ENCODE measurements at places on chromosomes 12 and 14. TPM values are rescaled to one million over a fixed set of nuclear protein-coding genes. Genes with fewer than 3 reads are reported as not detected.

Gene DAZAP2
- 186 TPM for total RNA-seq

Gene RNASE3
- total RNA-seq, result not detected

Gene C3AR1
- total RNA-seq, result 8.8 TPM

Gene DPY19L2
- 1.9 TPM for total RNA-seq

Gene RBM23
- 81.2 TPM for total RNA-seq

Gene RNASE2
- not detected for total RNA-seq

Gene NGB
- not detected for total RNA-seq

Gene ACSM4
- total RNA-seq, result not detected

Gene ACTN1
- total RNA-seq, result 56.1 TPM

Gene FAIM2
- 0.55 TPM for total RNA-seq

Gene DPF3
- 10.7 TPM for total RNA-seq

GRCh38 chr14:90577661-90578282, 180.9 kb downstream of the CALM1 start:
- no peak overlapping the region for H3K27ac ChIP-seq
- peak; percentile 22 for DNase-seq
- no peak overlapping the region for H3K4me3 ChIP-seq
- no peaks in the 10 kb centered on the region for H3K27me3 ChIP-seq
- no peaks in the 10 kb centered on the region for H3K36me3 ChIP-seq

DNA sequence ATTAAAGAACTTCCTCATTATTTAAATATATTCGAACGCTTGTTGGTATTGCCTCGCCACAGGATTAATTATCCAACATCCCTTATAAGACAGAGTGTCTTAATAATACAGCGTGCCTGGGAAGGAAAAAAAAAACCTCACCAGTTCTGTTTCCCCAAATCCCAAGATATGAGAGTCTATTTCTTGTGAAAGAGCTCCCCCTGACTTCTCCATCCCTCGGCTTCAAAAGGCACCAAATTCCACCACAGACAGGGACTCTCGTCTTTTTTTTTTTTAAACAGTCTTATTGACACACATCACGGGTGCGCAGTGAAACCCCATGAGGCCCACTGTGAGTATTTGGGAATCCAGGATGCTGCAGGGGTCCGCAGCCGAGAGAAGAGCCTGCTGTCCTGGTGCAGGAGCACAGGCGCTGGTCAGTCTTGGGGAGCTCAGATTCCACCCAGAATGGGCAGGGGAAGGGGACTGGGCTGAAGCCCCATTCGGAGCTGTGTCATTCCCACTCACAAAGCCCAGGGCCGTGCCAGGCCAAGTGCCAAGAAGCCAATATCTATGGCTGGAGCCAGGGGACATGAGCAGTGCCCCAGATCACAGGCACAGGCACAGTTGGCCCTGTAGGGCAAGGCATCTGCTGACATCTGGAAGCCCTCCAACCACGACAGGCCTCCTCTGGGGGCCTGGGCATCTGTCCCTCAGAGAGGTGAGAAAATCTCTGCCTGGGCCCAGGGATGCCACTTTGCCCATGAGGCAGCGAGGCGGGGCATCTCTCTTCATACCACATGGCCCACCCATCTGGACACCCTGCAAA, 71.9 kb downstream of the BCL11B start:
- peaks cover 82% of the 10 kb centered on the region for H3K36me3 ChIP-seq
- peaks cover 98% of the 10 kb centered on the region for H3K4me1 ChIP-seq
- H3K27ac ChIP-seq, result peak overlapping the region; percentile 74

GRCh38 chr12:130079279-130079678, 83.0 kb upstream of the FZD10 start:
- H3K27me3 ChIP-seq, result no peaks in the 10 kb centered on the region
- no peak overlapping the region for H3K27ac ChIP-seq
- peaks cover 5% of the 10 kb centered on the region for H3K4me1 ChIP-seq
- H3K36me3 ChIP-seq, result no peaks in the 10 kb centered on the region
- no peak for DNase-seq

- peak; percentile 71 for DNase-seq
- peak overlapping the region; percentile 86 for H3K27ac ChIP-seq
- peaks cover 4% of the 10 kb centered on the region for H3K36me3 ChIP-seq
These were observed 10.8 kb downstream of the SUOX start for GRCh38 chr12:56007564-56008559.

DNA sequence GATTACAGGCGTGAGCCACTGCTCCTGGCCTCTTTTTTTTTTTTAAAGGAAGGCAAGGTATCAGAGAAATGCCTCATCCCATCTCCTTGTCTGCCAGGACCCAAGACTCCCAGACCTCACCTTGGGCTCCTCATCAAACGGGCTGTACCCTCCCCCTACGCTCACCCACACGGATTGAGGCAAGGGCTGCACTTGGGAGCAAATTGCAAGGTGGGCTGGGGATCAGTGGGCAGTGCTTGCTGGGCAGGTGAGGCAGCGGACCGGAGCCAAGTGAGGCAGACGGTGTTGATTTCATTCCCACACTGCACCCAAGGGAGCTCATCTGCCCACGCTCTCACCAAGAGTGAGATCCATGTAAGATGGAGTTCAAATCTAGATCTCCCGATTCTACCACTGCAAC, 41.0 kb upstream of the DICER1 start:
- H3K4me1 ChIP-seq, result peaks cover 2% of the 10 kb centered on the region
- H3K36me3 ChIP-seq, result no peaks in the 10 kb centered on the region
- no peaks in the 10 kb centered on the region for H3K27me3 ChIP-seq

DNA sequence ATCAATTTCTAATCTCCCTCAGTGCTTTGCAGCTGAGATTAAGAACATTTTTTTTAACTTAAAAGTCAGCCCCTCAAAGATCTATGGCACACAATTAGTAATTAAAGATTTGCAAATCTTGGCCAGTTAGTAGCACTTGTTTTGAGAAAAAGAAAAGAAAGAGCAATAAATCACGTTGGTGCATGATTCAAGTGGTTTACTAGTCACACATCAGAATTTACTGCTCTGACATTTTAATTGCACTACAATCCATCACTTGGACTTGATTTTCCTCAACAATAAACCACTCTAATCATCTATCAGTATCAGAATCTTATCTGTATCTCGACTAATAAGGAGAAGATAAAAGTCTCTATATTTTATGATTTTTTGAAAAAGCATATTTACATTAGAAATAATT, 154.3 kb downstream of the HELB start:
- DNase-seq, result no peak
- H3K4me3 ChIP-seq, result no peak overlapping the region

GRCh38 chr12:87428701-87429277, 600.4 kb downstream of the C12orf50 start:
- H3K4me3 ChIP-seq, result no peak overlapping the region
- no peak for DNase-seq
- H3K36me3 ChIP-seq, result no peaks in the 10 kb centered on the region
- H3K27ac ChIP-seq, result no peak overlapping the region

GRCh38 chr12:94689002-94689645, 38.8 kb upstream of the TMCC3 start:
- no peak overlapping the region for H3K27ac ChIP-seq
- no peaks in the 10 kb centered on the region for H3K36me3 ChIP-seq
- H3K4me3 ChIP-seq, result no peak overlapping the region

GRCh38 chr14:32102152-32102787, 25.2 kb downstream of the ARHGAP5 start:
- DNase-seq, result no peak
- peaks cover 25% of the 10 kb centered on the region for H3K4me1 ChIP-seq
- H3K27ac ChIP-seq, result peak overlapping the region; percentile 62
- peaks cover 12% of the 10 kb centered on the region for H3K36me3 ChIP-seq

DNA sequence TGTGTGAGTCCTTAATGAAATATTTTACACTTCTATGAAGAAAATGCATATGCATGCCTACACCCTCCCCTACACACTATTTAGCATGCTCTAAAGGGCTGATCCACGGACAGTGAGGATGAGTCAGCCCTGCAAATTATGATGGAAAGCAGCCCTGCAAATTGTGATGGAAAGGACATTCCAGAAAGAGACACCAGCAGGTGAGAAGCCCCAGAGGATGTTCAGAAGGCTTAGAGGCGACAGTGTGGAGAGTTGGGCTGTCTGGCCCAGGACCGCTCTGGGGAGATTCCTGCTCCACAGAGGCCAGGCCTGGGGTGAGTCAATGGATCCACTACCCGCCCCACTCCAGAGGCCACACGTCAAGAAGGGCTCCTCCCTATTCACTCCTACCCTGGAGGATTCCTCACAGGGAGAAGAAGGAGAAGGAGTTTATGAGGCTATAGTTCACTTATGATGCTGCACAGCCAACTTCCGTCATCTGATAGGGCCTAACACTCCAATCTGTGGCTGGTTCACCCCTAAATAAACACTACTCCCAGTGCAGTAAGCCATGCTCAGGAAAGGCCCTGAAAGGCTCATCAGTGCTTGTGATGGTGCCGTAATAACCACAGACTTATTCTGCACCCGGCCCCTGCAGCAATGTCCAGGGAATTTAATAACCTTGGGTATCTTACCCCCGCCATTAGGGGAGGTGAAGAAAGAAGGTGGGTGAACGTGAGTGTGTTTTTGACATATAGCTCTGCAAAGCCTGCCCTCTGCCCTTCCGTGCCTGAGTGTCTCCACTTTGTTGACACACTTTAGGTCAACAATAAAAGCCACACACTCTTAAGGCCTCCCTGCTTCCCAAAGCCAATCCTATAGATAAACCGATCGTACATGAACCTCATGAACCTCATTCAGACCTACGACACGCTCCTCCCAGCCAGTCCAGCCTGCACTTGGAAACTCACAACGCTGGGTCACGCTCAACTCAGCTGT, 46.4 kb downstream of the CLMN start:
- no peak for DNase-seq
- no peaks in the 10 kb centered on the region for H3K27me3 ChIP-seq
- H3K4me1 ChIP-seq, result peaks cover 5% of the 10 kb centered on the region
- no peak overlapping the region for H3K4me3 ChIP-seq

DNA sequence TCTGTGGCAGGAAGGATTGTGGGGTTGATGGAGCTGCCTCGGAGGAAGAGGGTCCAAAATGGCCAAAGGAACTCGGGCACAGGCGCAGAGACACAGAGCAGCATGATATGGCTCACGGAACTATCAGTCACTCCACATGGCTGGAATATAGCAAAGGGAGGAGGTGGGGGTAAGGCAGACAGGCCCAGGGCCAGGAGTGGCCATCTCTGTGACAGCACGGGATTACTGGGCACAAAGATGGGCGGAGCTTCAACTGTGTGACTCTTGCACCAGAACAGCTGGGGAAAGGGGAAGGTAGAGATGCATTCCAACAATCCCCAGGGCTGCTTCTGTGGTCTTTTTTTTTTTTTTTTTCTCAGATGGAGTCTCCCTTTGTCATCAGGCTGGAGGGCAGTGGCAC, 24.8 kb upstream of the EML1 start:
- H3K4me3 ChIP-seq, result no peak overlapping the region
- no peaks in the 10 kb centered on the region for H3K4me1 ChIP-seq
- DNase-seq, result no peak
- peaks cover 5% of the 10 kb centered on the region for H3K27me3 ChIP-seq
- H3K36me3 ChIP-seq, result no peaks in the 10 kb centered on the region

DNA sequence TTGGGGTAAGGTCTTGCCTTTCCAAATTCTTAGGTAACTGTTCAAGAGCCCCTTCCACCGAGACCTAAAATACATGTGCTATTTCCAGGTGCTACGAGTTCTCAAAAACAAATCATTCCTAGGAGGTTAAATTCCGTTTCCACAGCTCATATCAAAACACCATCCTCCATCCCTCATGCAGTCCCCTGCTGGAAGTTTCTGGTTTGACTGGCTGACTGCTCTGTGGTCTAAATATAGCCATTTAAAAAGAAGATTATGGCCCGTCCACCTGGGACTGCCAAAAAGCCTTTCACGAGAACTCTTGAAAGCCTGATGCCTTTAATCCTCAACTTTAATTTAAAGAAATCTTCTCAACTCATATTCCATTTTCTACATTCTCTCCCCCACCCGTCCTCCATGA, 201.5 kb upstream of the MYL2 start:
- peaks cover 4% of the 10 kb centered on the region for H3K27me3 ChIP-seq
- no peak for DNase-seq
- no peak overlapping the region for H3K27ac ChIP-seq
- no peaks in the 10 kb centered on the region for H3K36me3 ChIP-seq
- no peaks in the 10 kb centered on the region for H3K4me1 ChIP-seq

GRCh38 chr12:15852383-15852782, 29.8 kb upstream of the STRAP start:
- no peak overlapping the region for H3K4me3 ChIP-seq
- no peaks in the 10 kb centered on the region for H3K4me1 ChIP-seq
- peaks cover 5% of the 10 kb centered on the region for H3K27me3 ChIP-seq

DNA sequence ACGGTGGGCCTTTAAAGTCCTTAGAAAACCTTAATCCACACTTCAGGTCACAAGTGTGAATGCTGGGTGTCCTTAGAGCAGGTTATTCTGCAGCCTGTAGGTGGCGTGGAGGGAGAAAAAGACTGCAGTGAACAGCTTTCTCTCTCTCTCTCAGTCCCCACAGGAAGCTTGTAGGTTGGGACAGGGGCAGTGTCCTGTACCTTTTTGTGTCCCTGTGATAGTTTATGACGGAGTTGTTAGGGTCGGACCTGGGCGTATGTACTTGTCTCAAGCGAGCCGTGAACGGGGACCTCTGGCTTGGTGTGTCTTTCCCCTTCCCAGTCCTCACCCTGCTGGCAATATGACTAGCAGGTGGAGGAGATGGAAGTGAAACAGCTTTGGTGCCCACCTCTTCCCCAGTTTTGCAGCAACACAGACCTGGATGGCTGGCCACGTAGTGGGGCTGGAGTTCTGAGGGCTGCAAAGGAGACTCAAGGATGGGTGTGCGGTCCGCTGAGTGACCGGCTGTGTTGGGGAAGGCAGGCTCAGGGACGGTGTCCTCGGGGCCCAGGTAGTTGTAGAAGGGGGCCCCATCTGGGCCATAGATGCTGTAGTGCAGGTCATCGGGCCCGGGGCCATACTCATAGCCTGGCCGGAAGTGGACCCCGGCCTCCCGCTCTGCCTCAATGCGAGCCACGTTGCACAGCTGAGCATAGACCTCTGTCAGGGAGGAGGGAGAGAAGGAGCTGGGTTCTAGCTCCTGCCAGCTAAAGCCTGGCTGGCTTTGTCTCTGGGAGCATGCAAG, 8.9 kb downstream of the ISCA2 start:
- no peak overlapping the region for H3K4me3 ChIP-seq
- peak; percentile 41 for DNase-seq
- H3K4me1 ChIP-seq, result peaks cover 4% of the 10 kb centered on the region
- H3K27ac ChIP-seq, result no peak overlapping the region

DNA sequence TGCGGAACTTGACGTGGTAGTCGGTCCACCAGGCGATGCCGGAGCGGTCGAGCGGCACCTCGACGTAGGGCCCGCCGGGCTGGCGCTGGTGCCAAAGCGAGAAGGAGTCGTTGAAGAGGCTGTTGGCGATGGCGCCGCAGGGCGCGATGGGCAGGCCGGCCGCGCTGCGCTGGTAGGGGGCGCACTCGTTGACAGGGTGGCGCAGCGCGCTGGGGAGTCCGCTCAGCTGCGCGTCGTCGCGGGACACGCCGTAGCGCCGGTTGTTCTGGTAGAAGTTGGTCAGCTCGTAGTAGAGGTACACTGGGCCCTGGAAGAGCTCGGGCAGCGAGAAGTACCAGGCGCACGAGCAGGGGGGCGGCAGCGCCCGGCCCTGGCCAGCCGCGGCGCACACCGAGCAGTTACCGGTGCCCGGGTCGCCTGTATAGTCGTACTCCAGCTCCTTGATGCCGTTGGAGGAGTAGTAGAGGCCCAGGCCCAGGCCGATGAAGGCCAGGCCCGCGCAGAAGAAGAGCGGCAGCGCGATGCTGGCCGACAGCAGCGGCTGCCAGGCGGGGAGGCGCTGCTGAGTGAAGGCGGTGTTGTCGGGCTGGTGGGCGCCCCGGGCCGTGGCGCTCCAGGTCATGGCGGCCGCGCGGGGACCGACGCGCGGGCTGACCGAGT, 482 bp downstream of the TMEM30B start:
- DNase-seq, result peak; percentile 77
- H3K4me1 ChIP-seq, result peaks cover 35% of the 10 kb centered on the region
- peaks cover 4% of the 10 kb centered on the region for H3K36me3 ChIP-seq
- peak overlapping the region; percentile 87 for H3K4me3 ChIP-seq
- H3K27me3 ChIP-seq, result peaks cover 27% of the 10 kb centered on the region

GRCh38 chr14:73342670-73343069, 105.4 kb downstream of the PAPLN start:
- no peaks in the 10 kb centered on the region for H3K36me3 ChIP-seq
- H3K4me3 ChIP-seq, result no peak overlapping the region

All from activated CD8-positive, alpha-beta T cell treated with anti-CD3 and anti-CD28 coated beads, Interleukin-2, amount 10 ng/mL, durations not matched to agents 7 days and 5 days (primary cell).